CD4-positive, alpha-beta T cell (primary cell): ENCODE measurements at places on chromosomes 12 and 14.

DNA sequence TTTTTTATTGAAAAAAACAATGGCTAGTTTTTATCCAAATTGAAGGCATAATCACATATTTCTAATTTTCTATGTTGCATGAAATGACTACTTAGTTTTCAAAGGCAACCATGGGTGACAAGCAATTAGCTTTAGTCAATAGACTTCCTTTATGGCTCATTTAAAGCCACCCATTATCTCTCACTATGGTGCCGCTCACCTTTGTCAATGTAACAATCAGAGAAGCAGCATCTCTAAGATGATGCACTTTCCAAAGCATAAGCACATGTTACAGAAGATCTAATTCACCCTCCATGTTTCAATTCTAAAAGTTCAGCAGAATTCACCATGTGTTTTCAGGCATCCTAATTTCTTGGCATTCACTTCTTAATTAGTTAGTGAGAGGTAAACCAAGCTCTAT lies 166.6 kb upstream of the RPL10L start:
- DNase-seq: no peak

DNA sequence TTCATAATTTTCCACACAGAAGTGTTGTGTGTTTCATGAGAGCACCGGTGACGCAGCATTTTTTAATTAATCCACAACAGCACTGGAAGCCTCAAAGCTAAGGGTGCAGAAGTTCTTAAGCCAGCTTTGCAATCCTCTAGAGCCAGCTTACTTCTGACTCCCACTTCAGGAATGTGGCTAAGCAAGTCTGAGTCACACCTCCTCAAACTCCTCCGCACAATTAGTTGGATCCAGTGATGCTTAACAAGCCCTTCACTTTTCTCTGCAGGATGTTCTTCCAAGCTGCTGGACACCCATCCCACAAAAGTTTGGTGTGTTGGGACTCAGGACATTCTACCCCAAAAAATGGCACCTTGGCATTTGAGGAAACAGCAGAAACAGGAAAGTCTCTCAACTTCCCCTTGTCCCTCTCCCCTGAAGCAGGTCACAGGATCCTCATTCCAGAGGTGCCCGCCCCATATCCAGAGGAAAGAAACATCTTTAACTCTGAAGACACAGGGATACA lies 210.0 kb downstream of the PPM1H start:
- DNase-seq: no peak

DNA sequence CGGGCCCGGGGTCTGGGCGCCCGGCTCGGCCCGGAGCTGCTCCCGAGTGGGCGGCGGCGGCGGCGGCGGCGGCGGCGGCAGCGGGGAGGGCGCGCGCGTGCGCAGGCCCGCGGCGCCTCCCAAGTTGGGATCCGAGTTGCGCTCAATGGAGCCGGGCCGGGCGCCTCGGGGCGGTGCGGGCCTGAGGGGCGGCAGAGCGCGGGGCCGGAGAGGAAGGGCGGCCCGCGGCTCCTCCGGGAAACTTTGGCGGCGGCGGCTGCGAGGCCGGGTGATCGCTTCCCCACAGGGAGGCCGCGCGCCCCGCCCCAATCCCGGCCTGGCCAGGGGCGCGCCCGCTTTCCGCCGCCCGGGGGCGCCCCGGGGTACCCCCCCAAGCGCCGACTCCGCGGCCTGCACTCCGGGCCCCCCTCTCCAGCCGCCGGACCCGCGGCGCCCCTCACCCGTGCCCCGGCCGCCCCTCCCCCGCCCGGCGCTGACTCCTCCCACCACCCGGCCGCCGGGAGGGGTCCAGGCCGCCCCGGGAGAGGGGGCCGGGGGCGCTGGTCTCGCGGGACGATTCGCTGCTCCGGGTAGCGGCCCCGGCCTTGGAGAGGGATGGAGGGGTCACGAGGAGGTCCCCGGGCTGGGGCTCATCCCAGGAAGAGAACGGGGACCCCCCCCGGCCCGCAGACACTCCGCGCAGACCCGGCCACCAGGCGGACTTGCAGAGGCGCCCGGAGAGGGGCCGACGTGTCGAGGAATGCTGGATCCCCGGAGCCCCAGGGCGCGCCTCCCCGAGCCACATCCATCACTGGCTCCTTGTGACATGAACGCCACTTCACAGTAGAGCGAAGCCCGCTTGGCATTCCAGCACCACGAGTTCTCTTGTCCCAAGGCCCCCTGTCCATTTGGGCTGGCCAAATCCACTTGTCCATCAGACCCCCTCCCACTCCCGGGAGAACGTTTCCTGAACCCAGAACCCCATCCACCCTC lies at the start of gene RILPL1:
TSS of gene RILPL1 (minus strand) at position 48 of the 972 bp plus-strand sequence. CDS start 237 bp downstream, outside the sequence.
- no peak for DNase-seq

- DNase-seq: no peak
These were observed 44.7 kb upstream of the CEP83 start for GRCh38 chr12:94504386-94504785.

DNA sequence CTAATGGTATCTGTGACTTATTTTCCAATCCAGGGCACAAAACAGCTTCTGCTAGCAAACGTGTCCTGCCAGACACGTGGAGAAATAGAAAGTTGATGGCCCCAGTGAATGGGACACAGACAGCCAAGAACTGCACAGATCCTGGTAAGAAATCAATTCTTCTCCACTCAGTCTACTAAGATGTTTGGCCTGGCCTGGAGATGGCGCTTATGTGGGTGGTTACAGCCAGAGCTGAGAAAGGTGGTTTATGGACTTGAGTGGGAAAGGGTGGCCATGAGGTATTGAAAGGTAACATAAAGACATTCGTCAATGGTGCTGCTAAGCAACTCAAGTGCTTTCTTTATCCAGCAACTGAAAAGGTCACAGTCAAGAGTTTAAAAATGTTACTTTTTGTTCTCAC lies 2.9 kb downstream of the SLC24A4 start:
- no peak for DNase-seq

DNA sequence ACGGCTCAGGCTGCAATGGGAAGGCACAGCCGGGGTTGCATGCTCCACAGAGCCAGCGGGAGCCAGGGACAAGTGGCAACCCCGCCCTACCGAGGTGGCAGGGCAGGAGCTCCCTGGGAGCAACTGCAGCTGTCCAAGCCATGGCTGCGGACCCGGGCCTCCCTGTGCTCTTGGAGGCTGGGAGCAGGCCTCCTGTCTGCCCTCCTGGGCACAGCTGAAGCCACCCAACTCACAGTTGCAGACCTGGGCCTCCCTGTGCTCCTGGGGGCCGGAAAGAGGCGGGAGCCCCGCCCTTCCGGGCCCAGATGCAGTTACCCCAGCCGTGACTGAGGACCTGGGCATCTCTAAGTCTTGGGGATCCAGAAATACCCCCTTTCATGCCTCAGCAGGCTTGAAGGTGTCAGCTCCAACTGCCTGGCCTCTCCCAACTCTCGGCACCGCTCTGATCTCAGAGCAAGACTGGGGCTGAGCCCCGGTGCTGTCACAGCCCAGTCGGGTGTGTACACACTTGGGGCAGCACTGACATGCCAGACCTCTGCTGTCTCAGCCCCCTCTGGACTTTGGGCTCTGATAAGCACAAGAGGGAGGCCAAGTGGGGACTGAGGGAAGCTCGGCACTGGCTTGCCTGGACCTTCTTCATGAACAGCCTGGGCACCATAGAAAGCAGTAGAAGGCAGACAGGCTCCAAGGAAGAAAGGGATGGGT lies 7.5 kb upstream of the RASSF9 start:
- no peak for DNase-seq

DNA sequence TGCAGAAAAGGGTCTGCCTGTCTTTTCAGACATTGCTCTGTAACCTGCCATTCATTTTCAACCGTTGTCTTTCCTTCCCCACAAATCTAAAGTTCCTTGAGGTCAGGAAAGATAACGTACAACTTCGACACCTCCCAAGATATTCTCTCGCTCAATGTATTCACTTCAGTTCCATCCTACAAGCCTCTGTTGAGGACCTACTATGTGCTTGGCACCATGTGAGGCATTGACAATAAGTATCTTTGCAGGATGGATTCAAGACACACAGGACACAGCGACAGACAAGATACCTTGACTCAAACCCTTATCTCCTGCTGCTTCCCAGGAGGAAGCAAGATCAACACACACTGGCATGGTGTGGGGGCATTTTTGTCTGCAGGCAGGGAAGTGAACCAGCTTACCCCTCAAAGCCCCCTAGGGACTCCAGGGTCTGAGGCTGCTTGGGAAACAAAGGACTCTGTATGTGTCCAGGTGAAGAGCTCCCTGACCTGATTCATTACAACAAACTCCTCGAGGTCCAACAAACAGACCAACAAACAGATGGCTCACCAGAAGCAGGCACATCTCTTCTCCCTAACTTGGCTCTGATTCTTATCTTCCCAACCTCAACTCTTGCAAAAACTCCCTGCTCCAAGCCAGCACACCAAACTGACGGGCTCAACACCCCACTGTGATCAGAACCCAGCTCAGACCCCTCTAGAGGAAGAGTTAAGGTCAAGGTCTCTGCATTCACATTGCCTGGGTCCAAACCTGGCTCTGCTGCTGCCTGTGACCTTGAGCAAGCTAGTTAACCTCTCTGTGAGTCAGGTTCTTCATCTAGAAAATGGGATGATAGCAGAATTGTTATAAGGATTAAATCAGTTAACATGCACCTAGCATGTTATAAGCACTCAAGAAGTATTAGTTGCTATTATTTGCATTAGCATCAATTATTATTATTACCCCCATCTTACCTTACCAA lies 6.3 kb downstream of the NUAK1 start:
- no peak for DNase-seq

GRCh38 chr12:60501124-60501729 lies 905.4 kb downstream of the SLC16A7 start:
- no peak for DNase-seq

DNA sequence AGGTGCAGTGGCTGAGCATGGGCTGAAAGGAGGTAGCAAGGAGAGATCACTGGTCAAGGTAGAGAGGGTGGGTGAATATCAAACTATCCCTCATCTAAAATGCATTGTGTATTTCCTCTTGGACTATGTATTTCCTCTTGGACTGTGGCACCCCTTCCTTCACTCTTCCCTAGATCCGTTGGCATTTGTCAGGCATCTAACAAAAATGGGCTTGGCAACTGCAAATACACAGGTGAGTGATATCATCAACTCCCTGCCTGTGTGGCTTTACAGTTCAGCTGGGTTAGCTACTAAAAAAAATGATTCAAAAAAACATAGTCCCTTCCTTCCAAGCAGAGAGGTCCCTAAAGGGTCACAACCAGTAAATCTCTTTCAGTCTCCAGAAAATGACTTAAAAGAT lies 142.8 kb upstream of the FUT8 start:
- DNase-seq: no peak

DNA sequence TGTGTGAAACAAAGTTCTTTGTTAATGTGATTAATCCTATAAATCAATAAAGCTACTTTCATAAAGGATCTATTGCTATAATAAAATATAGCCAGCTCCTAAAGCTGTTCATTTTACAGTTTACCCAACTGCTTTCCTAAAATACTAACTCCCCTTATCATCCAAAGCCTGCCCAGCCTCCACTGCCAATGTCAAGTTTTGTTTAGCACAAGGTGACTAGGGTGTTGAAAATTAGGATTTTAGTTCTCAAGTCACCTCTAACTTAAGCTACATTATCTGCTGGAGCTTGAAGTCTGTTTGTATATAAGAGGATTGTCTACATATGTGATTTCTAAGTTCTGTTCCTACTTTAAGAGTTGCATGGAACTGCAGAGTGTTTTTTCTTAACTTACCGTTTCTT lies 86.3 kb downstream of the CCER1 start:
- DNase-seq: no peak

- DNase-seq: no peak
These were observed 214.1 kb downstream of the RPAP3 start for GRCh38 chr12:47491516-47492305.

- no peak for DNase-seq
These were observed 38.9 kb upstream of the FUT8 start for GRCh38 chr14:65373671-65374039.

GRCh38 chr14:68137704-68138619 lies 318.4 kb downstream of the RAD51B start:
- DNase-seq: no peak

DNA sequence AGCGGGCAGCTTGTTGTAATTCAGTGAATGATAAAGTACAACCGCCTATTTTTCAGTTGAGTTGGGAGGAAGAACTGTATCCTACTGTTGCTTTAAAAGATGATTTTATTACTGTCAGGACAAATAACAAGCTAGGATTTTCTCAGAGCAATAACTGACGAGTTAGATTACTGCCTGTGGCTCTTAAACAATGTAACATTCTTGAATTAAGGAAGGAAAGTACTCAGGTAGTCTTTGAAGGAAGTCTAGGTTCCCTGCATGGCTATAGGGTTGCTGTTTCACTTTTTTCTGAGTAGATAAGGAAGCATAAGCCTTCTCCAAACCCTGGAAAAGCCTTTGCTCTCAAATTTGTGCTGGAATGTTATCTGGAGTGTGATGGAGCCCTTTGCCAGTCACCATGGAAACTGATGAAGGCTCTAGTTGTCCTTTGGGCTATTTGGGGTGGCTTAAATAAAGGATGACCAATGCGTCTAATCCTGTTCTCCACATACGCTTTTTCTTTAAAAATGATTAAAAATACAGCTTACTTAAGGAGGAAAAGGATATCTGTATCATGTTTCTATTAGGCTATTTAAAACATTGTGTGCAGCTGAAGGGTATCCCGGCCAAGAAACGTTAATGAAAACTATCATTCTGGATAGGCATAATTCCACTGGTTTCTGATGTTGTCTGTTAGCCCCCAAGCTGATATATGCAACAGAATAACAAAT lies 17.7 kb downstream of the NUBPL start:
- no peak for DNase-seq

GRCh38 chr12:573232-573631 lies 90.0 kb downstream of the NINJ2 start:
- no peak for DNase-seq

DNA sequence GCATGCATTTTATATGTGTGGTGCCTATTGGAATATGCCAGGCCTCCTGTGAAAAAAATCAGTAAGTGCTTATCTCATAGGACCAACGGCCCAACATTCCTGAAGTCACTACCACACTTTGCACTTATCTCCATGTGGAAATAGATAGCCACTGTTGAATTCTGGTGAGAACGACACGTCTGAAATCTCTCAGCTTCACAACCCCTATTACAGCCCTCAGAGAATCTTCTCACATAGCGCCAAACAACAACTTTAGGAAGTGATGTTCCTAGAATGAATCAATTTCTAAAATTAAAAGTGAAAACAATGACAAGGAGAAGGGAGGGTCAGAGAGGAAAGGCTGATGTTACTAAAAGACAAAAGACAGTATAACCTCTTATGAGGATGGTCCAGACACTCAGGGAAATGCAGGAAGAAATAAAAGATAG lies 270.8 kb upstream of the BTG1 start:
- no peak for DNase-seq

DNA sequence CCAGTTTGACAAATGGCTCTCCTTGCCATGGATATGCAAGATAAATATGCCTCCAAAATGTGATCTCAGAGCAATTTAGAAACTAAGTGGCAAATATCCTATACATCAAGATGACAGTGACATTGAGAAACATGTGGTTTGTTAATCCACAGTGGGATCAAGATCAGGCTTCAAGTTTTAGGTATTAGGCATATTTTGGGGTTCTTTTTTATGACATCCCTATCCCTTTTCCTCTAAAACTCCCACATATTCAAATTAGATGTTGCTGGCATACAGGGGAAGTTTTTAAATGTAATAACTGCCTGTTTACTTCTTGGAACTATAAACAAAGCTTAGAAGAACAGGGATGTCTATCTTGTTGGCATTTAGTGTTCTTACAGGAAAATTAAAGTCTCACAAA lies 179.4 kb downstream of the CRADD start:
- no peak for DNase-seq
